ENCODE measurements at places on chromosomes 3 and 15.
A peak's percentile ranks its signal among the peaks of the same experiment; 100 is the strongest.

DNA sequence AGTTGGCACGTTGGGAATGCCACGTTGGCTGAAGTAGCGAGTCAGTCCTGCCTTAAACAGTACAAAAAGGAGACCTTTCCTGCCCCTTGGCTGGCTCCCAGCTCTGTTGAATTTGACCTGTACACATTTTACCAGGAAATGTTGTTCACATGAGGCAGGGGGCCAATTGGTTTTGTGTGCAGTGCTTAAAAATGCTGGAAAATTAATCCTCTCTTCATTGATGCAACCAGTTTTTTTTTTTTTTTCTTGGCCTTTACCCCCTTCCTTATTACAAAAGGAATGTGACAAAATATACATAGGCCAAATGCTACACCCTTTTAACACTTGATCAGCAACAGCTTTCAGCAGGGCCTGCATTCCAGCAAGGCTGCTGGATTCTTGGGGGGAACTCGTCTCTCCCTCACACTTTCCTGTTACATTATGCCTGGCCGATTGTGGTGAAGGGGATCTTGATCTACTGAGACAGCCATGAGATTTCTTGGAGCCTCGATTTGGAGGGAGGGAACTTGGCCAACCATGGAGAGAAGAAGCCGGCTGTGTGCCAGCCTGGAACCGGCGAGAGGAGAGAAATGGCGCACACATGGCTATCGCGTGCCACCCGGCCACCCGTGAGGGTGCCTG is 93.1 kb downstream of the DNASE1L3 start:
- no peak for DNase-seq

DNA sequence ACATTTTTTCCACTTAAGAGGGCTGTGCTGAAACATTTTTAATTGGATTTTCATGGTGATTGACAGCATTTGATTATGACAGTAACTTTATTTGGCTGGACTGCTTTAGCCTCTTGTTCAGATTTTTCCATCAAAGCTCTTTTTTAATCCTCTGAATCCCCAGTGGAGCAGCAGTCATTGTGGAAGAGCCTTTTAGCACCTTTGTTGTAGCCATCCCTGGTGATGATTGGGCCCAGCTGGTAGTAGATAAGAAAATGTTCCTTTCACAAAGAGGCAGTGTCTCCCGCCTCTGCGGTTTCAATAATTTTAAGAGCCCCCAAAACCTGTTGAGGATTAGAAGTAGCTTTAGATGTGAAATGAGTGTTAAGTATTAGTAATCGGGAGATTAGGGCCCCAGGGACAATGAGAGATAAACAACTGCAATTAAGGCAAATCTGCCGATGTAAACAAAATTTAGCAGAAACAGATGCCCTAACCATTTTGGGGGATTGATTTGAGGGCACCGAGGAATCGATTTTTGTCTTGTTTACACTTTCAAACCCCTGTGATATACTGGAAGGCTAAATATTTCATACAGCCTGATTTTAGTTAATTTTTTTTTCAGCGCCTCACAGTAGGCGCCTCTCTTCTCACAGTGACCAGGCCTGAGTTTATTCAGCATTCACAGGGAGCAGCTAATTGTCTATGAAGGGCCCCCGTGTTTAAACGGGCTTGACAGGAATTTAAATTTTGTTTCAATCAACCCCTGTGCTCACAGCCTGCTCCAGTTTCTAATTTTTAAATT is 43.2 kb upstream of the SKOR1 start:
- no peak for DNase-seq

DNA sequence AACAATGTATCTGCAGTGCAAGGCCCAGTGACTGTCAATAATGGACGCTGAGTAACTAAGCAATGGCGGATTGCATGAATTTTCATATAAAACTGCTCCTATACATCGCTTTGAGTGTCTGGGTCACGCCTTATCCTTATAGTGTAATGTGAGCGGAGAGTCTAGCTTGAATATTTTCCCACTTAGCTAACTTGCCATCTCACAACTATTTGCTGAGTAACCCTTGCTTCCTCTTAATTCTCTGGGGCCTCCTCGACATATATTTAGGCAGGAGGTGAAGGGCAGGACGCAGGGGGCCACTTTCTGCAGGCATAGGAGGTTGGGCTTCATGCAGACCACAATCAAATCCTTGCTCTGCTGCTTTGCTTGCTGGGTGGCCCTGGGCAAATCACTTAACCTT is 24.0 kb downstream of the ST8SIA2 start:
- no peak for DNase-seq

DNA sequence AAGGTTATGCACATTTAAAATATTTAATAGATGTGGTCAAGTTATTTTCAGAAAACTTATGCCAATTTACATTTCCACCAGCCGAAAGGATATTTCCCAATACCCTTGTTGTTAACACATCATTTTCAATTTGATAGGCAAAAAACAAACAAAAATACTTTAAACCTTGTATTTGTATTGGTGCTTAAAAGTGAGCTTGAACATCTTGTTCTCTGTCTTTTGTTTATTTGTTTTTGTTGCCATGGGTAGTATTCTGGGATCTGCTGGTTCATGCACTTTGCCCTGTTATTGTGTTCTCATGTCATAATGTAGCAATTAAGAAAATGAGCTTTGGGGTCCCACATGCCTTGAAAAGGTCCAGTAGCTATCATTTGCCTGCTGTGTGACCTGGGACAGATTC is 191.4 kb downstream of the LRTM1 start:
- DNase-seq: no peak

DNA sequence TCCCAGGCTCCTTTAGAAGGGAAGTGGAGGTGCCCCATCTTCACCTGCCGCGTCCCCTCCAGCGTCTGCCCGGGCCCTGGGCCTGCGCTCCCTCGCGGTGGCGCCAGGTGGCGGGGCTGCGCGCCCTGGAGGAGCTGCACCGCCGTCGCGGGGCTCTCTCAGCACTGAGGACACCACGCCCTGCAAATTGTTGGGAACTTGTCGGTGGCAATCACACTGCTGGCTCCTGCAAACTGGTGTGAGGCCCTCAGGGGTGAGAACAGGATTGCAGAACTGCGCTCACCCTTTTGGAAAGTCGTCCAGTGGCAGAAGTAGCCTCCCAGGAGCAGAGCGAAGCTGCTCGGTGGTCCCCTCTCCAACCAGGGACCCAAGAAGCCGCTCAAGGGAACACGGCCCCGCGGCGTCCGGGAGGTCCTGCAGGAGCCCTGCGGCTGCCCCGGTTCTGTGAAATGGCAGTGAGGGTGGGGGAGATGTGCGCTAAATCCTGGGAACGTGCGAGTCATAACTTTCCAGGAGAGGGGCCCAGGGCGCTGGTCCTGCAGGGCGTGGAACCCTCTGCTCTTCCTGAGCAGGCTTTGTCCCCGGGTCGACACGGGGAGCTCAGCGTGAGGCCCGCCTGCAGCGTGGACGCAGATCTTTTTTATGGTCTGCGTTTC is 995 bp upstream of the LRRK1 start:
- peak; percentile 53 for DNase-seq

DNA sequence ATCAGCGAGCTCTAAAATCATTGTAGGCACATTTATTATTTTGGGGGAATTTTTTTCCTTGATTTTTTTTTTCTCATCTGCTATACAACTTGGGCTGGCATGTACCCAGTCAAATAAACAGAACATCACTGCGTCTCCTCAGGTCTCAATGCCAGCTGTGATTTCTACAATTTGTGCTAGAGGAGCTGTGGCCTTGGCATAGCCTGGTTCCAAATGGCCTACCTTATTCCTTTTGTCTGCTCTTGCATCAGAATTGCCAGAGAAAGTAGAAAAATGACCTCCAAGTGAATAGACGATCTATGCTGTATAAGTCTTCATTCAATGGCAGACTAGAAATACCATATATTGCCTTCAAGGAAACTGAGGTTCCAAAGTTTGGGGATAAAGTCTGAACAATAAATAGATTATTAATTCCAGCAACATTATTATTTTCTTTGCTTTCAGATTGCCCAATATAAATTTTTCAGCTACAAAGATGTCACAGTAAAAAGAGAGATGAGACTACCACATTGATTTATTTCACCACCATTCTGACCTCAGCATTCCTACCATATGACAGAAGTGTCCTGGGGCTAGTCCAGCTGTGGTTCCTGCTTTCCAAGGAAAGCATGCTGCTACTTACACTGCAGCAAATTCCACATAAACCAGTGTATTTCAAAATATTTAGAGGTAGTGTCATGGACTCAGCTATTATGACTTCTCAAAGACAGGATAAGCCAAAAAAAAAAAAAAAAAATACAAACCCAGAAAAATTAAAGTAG is 493.9 kb upstream of the ZNF385D start:
- no peak for DNase-seq

- no peak for DNase-seq
Observed at GRCh38 chr15:76341366-76342057, 4.9 kb downstream of the ISL2 start.

DNA sequence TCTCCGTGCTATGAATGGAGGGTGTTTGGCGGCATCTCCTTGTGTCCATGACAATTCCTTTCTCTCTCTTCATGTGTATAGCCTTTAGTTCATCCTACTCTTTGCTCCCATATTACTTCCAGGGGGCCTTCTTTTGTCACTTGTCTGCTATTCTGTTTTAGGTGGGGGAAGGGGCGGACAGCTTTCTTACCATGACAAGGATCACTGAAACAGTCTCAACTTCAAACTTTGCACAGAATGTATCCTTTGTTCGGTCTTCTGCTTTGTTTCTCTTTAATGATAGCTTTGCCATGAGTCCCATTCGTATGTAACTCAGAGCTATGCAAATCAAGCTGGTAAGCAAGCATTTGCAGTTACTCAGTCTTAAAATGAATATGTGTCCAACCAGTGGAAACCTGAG is 294.2 kb downstream of the TIGIT start:
- DNase-seq: no peak

GRCh38 chr3:15611018-15611417 is 9.5 kb downstream of the BTD start:
- DNase-seq: no peak

- no peak for DNase-seq
Observed at GRCh38 chr15:91919014-91919534, 65.6 kb downstream of the SLCO3A1 start.

- DNase-seq: no peak
Observed at GRCh38 chr15:66658044-66658443, 44.0 kb upstream of the SMAD6 start.

DNA sequence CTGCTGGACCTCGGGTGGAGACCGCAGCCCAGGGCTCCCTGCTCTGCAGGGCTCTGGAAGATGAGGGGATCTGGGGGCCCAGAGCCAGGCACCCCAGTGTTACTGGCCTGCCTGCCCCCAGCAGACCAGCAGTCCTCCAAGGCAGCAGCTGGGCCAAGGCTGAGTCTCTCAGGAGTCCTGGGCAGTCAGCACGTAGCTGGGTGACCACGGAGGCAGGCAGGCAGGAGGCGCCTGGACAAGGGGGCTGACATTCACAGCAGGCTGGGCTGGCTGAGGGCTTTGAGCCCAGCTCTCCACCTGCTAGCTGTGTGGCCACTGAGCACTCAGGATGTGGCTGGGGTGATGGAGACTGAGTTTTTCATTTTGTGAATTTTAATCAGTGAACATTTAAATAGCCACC is 67.9 kb downstream of the IQSEC1 start:
- no peak for DNase-seq

DNA sequence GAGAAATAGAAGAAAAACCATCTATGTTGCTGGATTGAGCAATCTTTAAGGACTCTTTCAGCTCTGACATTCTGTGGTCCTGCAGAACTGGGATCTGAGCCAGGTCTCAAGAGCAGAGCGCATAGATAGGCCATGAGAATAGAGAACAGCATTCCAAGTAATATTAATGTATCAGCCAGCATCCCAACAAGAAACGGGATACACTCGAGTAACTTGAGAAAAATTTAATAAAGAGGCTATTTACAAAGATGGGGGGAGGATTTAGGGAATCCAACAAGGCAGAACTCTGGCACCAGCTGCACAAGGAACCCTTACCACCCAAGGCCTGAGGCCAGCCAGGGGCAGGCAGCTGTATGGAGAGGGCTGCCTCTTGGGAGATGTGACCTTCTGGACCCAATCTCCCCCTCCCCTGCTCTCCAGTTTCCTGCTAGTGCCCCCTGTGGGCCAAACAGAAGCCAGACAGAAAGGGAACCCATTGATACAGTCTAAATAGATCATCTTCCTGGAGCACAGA is 8.2 kb downstream of the TMOD2 start:
- DNase-seq: no peak

DNA sequence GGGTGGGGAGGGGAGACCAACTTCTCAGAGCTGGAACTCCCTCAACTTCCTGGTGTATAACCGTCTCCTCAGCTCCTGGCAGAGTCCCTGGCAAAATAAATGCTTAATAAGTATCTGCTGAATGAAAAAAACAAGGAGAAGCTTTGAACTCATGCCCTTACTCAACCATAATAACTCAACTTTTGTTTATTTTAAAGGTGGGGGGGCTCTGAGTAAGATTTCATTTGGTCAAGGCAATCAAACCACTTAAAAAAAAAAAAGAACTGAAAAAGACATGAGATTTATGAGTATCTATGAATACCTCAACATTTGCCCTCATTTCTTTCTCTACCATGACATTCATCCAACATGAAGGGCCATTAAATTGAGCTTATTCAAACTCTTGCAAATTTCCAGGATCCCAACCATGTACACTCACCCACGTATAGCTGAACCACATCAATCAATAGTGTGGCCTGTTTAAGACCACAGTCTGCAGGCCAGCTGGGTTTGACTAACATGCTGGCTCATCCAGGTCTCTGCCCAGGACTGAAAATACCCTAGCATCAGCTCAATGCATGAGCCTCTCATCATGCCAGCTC is 157.9 kb downstream of the FOXP1 start:
- no peak for DNase-seq

GRCh38 chr3:149494759-149495580 is 20.5 kb downstream of the TM4SF4 start:
- DNase-seq: no peak

- DNase-seq: no peak
Observed at GRCh38 chr15:68693071-68693470, 114.3 kb downstream of the CORO2B start.

- no peak for DNase-seq
Observed at GRCh38 chr3:193563426-193563825, 8.7 kb upstream of the ATP13A4 start.

- DNase-seq: no peak
Observed at GRCh38 chr15:78149805-78150751, 916 bp downstream of the IDH3A start.

GRCh38 chr3:38711321-38711720 is 61.8 kb upstream of the SCN5A start:
- DNase-seq: no peak

DNA sequence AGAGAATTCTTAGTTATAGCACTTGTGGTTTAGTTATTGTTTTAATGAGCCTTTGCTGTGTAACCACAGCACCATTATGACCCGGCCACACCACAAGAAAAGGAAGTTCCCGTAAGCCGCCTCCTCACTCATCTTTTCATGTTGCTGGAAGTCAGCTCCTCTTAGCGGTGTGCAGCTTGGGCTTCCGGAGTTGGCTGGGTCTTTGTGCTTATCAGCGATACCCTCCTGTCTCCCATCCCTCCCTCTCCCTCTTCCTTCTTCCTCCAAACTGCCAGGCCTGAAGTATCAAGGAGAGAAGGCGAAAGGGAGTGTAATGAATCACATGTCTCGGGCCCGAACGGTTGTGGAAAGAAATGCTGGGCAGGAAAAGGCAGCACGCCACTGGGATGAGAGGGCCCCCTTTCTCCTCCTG is 353.5 kb downstream of the MCTP2 start:
- DNase-seq: peak; percentile 45

GRCh38 chr3:89303701-89304100 is 196.3 kb downstream of the EPHA3 start:
- DNase-seq: no peak

- no peak for DNase-seq
Observed at GRCh38 chr3:138066383-138066782, 49.0 kb downstream of the DZIP1L start.

Measured in KG1 (cell line).